ENCODE measurements at places on chromosomes 3 and 15. TPM values are rescaled to one million over a fixed set of nuclear protein-coding genes. Genes with fewer than 3 reads are reported as not detected.

The PRR20G gene
- not detected for total RNA-seq

The GPR15 gene
- total RNA-seq = not detected

The FANCD2OS gene
- total RNA-seq = not detected

The FSD2 gene
- total RNA-seq = not detected
